ENCODE measurements at places on chromosomes 16 and 17. TPM values are rescaled to one million over a fixed set of nuclear protein-coding genes. Genes with fewer than 3 reads are reported as not detected.

Gene ASIC2
- not detected for total RNA-seq

Gene SPEM3
- total RNA-seq, result not detected

Gene TBC1D3E
- total RNA-seq, result 0.32 TPM

Gene NOG
- 0.64 TPM for total RNA-seq

Data from fibroblast of villous mesenchyme (primary cell).